ENCODE measurements at places on chromosomes 2 and 18.
A peak's percentile ranks its signal among the peaks of the same experiment; 100 is the strongest.

DNA sequence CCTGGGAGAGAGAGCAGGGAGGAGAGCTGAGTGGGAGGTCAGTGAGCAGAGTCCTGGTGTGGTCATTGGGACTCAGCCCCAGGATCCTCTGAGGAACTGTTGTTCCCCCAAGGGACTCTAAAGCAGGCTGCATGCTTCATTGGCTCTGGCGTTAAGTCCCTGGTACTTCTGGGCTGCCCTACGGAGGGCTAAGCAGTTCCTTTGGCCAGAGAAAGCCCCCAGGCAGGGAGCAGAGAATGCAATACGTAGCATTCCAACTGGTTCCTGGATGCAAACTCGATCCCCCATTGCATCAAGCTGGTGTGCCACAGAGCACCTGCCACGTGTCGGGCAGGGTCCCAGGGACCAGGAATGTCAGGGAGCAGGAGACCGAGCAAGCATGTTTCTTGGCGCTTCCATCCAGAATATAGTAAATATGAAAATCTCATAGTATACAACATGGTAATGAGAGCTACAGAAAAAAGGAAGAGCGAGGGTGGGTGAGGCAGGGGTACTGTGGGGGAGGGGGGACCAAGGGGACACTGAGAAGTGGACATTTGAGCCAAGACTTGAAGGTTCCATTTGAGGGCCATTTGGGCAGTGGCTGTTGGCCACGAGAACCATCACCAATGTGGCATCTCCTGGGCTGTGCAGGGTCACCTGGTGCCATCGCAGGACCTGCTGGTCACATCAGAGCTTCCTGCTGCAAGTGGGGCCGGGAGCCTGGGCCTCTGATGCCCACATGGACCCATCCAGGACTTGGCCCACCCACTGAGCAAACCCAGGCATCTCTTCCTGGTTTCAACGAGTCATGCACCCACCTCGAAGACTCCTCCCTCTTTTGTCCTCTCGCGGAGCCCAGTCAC lies 160.4 kb downstream of the ASB1 start:
- no peak for DNase-seq

DNA sequence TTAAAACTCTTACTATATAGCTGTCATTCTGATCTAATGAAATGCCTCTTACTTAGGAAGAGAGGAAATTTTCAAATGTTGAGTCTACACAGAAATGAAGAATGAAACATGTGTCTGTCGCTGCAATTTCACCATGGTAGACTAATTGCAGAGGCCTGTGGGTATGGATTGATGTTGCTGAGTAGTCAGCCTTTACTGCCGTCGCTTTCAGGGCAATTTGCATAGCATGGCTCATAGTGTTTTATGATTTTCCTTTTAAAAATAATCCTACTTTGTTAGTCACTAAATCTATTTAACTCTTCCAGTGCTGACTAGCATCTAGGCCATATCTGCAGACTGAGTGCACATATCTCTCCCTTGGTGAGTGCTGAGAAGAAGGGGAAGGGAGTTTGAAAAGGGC lies 819.2 kb downstream of the SATB2 start:
- DNase-seq = no peak

GRCh38 chr2:173896755-173897154 lies 68.4 kb downstream of the SP3 start:
- DNase-seq = no peak

DNA sequence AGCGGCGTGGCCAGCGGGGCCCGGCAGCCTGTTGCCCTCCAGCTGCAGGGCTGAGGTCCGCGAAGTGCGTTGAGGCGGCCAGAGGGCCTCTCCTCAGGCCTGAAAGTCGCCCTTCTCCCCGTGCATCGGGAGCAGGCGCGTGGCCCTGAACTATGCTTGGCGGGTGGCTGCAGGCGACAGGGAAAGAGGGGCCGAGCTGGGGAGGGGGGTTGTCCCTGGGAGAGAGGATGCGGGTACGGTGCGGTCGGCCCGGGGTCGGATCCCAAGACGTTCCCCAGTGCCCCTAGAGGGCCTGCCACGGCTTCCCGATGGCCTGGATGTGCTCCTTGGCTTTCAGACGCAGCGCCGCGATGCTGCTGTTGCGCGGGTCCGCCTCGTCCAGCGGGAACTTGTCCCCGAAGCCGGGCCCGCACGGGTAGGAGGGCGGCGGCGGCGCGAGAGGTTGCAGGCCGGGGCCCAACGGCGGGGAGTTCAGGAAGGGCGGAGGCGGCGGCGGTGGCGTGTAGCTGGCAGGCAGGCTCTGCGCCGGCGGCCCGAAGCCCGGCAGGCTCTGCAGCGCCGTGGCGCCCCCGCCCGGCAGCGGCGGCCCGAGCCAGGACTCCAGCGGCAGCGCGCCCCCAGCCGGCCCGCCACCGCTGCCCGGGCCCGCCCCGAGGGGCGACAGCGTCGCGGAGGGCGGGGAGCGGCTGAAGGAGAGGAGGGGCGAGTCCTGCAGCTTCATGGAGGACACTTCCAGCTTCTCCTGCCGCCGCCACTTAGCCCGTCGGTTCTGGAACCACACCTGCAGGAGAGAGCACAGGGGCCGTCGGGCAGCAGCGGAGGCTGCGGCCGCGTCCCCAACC lies 4.3 kb downstream of the RAX start:
- no peak for DNase-seq

DNA sequence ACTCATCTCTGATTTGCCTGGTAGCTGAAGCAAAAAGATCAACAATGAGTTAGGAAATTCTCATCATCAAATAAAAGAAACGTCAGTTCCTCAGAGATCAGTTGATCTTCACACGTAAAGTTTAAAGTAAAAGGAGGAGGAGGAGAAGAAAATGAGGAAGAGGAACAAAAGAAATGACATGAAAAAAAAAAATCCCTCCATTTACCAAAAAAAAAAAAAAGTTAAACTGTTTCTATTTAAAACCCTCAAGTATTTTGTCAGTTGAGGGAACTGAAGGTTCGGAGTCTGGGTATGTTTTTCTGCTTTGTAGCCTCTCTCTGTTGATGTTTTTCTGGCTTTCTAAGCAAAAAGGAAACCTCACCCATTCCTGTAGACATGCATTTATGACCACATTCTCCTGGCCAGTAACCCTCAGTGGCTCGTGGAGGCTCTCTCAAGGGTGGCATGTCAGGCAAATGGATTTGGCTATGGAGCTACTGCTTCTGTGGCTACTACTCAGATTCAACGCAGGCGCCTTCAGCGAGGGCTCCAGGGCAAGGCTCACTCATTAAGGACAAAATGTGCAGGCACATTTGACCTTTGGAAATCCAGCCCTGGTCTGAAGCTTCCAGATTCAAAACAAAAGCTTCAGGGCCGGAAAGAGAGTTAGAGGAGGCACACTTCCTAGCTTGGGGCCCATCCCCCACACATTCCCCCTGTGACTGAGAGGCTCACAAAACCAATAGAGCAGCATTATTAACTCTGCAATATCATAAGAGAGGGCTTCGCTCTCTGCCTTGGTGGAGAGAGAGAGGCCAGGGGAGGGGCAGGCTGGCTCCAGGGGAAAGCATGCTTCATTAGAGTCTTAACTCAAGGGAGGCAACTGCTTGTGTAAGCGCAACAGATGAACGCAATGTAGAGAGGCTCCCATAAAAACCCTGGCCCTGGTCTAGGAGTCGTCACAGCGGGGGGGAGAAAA lies 22.3 kb downstream of the KLF7 start:
- DNase-seq = peak; percentile 46

DNA sequence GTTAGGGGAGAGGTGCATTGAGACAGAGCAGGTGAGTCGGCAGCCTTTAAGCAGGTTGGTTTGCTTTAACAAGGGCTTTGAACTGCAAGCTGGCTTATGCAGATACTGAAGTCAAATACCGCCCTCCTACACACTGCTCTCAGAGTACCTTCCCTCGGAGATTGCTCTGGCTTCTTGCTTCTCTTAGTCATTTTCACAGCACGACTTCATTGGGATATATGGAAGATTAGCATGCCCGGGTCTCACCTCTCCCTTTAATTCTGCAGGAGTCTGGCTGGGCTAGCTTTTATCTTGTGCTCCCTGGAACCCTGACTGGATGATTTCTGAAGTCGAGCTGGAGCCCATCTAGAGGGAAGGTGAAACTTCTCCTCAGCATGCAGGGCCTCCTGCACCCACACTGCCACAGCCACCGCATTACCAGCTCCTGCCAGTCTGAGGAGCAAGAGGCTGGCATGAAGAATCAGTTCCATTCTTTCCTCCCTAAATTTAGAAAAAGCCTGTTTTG lies 395.5 kb upstream of the HNRNPA3 start:
- no peak for DNase-seq

GRCh38 chr2:133362061-133362476 lies 206.2 kb downstream of the NCKAP5 start:
- DNase-seq = no peak

DNA sequence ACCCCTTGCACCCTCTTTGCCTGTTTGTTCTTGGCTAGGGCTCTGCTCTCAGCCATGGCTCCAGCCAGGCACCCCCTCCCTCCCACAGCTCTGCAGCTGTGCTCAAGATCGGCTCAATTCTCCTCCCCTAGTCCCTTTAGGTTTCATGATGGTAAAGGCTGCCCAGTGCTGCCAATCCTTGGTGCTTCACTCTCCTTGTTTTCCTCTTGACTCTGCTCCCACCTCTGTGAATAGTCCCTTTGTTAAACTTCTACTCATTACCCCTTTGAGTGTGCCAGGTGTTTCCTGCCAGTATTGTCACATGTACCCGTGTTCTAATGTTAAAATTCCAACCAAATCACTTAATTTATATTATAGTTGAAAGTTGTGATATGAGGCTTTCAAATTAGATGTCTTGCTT lies 101.0 kb upstream of the CERS6 start:
- DNase-seq = no peak

DNA sequence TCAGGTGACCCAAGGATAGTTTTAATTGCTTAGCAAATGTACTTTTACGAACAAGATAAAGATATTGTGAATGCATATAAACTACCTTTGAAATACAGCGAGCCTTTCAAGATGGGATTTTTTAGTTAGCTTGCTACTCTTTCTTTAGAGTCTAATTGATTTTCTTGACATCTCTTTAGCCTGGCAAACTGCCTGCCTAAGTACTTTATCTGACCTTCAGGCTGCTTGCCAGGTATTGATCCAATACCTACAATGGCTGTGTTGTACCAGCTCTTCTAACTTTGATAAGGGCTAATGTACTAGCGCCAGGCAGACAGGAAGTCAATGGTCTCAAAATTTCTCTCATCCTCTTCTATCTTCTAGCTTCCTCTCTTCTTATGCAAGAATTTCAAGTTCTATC lies 414.4 kb upstream of the ACVR2A start:
- DNase-seq = no peak

- DNase-seq = no peak
Observed at GRCh38 chr2:218645126-218645525, 14.3 kb downstream of the ZNF142 start.

DNA sequence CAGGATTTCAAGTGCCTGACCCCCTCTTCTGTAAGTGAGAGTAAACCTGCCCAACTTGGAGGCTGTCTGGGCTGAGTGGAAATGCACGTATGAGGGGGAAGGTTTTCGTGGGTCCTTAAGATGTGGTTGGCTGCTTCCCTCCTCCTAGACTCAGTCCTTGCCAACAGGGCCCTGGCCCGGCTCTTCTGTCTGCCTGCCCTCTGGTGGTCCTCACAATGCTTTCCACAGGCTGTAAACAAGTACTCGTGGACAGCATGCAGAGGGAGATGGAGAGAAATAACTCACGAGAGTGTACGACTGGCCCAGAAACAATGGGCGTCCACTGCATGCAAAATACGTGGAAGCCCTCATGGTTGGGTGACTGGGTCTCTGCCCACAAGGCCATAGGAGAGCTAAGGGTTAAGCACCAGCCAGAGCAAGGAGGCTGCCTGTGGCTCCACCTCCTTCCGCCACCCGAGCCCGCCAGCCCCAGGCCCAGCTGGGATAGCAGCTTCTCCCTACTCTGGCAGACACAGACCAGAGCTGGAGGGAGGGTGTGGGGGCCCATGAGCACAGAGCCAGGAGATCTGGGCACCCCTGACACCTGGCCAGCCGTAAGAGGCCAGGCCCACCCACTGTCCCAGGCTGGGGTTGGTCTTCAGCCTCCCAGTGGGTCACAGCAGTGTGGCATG lies 17.0 kb upstream of the ARHGEF4 start:
- no peak for DNase-seq

DNA sequence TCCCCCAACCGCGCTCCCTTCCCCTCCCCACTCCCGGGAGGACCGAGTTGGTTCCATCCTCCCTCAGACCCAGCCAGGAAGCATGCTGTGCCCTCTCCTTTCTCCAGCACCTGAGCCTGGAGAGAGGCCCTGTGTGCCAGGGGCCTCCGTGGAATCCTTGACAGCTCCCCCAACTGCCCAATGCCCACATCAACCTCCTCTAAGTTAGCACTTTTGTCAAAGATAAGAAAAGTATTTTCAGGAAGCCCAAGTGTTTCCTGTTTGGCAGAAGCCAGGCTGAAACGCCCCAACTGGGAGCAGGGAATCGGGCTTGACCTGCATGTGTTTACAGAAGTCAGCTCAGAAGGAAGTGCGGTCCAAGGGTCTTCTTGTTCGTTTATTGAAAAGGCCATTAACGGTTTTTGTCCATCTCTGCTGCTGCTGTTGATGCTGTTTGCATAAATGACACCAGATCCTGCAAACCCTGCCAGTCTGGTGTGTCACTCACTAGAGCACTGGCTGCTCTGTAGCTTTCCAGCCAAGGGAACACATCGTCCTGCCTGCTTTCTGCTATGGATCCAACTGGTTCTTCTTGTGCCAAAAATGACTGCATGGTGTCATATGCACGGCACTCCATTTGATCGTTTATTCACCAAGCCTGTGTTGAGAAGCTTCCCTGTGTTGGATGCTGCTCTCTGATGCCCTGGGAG lies 35.4 kb upstream of the COL6A3 start:
- no peak for DNase-seq

DNA sequence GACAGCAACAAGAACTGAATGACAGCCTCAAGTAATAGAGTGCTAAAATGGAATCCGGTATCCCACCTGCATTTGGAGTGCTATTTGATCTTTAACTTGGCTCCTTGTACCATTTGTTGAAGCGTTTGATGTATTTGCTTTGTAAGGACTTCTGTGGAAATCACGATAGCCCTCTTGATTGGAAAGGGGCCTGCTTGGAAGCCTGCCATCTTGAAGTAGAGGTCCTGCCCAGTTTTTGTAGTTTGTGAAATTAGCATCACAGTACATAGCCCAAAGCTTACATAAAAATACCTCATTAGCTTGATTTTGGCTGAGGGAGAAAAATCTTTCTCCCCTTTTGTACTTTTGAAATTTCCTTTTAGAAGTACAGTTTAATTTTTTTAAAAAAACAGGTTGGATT lies 2.7 kb downstream of the CDCA7 start:
- DNase-seq = no peak

- no peak for DNase-seq
Observed at GRCh38 chr18:41599466-41599865, 355.6 kb upstream of the PIK3C3 start.

GRCh38 chr18:50956116-50956515 lies 11.7 kb upstream of the ELAC1 start:
- DNase-seq = no peak

DNA sequence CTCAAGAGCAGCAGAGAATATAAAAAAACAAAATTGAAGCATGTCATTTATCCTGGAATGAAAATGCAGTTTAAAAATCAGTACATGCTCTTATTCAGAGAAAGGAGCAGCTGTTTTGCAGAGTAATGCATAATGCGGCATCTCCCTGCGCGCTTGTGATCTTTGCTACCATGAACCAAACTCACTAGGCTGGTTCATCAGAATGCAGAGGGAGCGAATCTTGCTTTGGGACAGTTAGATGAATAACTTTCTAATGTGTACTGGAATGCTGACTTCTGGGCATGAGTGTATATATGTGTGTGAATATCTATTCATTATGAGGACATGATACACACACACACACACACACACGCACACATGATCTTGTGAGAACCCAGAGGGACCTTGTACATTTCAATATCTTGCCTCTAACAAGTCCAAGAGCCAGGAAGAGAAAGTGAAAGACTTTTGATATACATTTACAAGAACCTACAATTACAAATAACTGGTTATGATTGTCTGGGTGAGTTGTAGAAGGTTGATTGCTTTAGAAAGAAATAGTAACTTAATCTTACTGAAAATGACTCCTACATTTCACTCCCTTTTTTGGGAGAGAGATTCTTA lies 54.1 kb upstream of the THOC1 start:
- DNase-seq = no peak
